ENCODE measurements at places on chromosomes 1 and 21.

- peak; percentile 35 for DNase-seq
Observed at GRCh38 chr1:88327391-88328267, 356.4 kb upstream of the PKN2 start.

DNA sequence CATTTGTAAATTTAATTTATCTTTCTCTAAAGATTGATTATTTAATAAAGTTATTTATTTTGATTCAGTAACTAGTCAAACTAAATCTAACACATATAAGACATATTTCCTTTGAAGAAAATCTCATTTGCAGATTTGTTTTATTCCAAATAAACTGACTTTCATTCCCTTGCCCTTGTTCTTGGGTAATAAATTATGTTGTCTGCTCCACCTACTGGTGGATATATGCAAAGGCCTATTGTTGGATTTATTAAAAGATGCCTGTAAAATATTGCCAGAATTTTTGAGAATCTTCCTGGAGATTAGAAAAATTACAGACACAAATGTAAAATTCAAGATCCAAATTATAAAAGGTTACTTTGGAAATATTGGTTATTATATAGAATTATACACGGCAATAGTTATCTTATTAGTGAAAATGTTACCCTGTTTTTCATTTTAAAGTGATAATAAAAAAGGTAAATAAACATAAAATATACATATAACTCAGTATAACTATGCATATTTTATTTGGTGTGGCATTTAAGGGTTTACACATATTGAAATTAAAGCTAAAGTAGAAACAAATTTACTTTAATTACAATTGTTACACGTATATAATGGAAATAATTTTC lies 116.1 kb downstream of the SPATA17 start:
- no peak for DNase-seq

DNA sequence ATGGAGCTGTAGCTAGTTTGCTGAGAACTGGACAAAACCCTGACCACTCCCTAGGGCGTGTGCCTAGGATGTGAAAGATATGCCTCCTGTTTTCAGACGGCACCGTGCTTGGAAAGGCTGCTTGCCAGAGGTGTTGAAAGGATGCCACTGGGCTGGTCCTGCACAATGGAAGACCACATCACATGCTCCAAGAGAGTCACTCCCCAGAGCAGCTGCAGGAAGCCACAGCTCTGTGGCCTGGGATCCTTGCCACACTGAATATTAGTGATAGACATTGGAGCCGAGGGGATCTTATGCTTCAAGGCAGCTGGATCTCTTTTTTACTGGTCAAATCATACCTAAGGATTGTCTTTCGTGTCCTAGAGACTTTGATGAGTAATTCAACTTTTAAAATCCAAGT lies 6.6 kb upstream of the APP start:
- no peak for DNase-seq

- no peak for DNase-seq
Observed at GRCh38 chr1:85180869-85181268, 19.9 kb downstream of the SYDE2 start.

DNA sequence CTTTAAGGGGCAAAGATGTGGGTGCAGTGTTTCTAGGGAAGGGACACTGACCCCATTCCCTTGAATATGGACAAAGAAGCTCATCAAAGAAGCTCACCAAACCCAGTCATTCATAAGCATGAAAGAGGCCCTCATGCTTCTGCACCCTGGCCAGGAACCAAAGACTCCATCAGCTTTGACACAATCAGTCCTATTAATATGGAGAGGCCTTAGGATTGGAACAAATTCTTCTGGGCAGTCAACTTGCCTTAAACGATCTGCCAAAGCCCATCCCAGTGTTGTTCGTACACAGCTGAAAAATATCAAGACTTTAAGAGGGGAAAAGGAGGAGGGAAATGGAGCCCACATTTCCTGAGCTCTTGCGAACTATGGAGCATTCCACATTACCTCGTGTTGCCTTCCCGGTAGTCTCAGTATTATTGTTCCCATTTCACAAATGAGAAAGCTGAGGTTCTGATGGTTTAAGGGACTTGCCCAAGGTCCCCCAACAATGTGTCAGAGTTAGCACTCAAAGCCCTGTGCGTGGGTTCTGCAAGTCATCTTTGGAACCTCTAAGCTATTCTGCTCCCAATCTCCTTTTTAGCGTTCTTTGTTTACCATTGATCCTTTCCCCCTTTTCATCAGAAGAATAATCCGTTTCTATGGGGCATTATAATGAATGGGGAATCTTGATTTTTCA lies 161.9 kb downstream of the ZBTB18 start:
- DNase-seq, result no peak

GRCh38 chr21:44845418-44846223 lies 27.8 kb upstream of the SUMO3 start:
- no peak for DNase-seq

DNA sequence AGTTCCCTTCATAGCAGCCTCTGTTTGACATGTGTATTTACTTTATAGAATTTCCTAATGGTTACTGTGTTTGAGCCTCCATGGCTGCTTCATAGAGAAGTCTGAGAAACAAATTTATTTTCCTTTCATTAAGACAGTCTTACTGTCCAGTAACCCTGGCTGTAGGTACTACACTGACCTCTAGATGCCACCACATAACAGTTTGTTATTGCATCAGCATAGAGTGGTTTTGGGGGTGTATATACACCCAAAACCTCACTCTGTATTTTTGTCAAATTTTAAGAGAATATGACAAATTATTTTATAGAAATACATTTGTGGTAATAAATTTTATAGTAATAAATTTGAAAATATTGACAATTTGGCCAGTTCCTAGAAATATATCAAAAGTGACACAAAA lies 57.3 kb downstream of the OBSCN start:
- DNase-seq, result no peak

- DNase-seq, result no peak
Observed at GRCh38 chr1:92029241-92029922, 403 bp upstream of the EPHX4 start.

DNA sequence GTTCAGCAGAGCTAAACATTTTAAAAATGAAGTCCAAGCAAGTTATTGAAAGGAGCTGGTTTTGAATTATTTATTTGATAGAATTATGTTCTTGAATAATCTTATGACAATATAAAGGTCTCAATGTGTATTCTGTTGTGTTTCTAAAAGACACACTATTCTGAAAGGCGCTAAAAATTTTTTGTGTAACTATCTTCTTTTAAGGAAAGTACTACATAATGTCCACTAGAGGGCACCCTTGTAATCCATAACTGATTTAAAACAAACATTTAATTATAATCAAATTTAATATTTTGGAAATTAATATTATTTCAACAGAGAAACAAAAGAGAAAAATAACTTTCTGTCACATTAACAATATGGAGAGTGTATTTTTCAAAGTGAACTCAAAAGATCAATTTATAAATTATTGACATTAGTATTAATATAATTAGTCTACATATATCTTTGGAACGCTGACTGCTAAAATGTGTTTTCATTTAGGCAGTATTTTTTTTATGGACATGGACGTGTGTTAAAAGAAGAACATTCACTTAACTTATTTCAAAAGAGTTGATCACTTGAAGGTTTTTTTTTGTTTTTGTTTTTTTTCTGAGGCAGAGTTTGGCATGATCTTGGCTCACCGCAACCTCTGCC lies 248.4 kb downstream of the DENND1B start:
- DNase-seq, result no peak

GRCh38 chr1:223873044-223873443 lies 27.3 kb upstream of the TP53BP2 start:
- DNase-seq, result no peak

DNA sequence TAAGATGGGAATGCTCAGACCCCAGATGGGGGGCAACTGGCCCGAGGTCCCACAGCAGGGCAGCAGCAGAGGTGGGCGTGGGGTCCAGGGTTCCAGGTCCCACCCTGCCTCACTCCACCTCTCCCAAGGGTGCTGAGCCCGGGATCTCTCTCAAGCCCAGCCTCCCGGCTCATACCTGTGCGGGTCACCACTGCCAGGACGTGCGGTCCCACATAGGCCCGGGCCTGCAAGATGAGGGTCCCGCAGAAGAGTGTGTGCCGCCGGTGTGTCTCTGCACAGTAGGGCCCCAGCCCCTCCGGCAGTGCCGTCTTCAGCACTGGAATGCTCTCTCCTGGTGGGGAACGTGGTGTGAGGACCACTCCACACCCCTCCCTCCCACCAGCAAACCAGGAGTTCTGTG lies 14.9 kb downstream of the ATP13A2 start:
- no peak for DNase-seq

- DNase-seq, result no peak
Observed at GRCh38 chr21:40564318-40564717, 282.6 kb downstream of the DSCAM start.

GRCh38 chr21:42471716-42472330 lies 24.2 kb downstream of the RSPH1 start:
- no peak for DNase-seq

- DNase-seq, result no peak
Observed at GRCh38 chr1:183303323-183303645, 114.9 kb downstream of the NMNAT2 start.

DNA sequence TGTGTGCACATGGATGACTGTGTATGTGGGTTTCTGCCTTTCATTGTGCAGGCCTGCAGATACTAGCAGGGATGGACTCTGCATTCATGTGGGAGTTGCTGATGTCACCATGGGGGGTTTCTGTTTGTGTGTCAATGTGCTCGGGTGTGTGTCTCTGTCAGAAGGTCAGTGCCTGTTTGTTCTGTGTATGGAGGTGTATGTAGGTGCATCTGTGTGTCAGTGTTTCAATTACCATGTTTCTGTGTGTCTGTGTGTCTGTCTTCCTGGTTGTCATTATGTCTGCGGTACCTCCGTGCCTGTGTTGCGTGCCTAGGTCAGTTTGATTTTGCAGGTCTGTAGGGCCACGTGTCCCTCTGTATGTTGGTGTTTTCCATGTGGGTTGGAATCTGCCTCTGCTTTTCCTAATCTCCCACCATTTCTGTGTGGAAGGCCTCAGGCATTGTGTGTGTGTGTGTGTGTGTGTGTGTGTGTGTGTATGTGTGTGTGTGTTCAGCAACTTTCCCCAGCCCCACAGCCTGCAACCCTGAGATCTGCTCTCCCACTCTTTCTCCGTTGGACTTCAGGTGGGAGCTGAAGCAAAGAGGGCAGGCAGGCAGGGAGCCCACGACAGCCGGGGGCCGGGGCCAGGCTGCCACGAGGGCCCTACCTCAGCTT lies 36.7 kb upstream of the WASF2 start:
- DNase-seq, result no peak

- no peak for DNase-seq
Observed at GRCh38 chr1:113433184-113433583, 42.9 kb downstream of the MAGI3 start.

DNA sequence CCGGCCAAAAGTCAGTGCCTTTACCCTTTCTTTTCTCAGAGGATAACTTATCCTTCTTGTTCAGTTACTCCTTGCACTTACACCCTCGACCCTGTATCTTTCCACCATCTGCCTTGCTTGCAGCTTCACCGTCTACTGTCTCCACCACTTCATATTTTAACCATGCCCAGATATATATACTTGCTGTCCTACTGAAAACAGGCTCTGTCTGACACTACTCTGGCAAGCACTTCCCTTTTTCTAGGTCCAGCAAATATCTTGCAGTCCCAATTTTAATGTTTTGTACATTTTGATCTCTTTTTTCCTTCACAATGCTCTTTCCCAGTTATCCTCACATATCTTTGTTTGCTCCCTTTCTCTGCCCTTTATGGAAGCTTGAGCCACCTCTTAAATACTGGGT lies 308.6 kb downstream of the TPR start:
- no peak for DNase-seq

DNA sequence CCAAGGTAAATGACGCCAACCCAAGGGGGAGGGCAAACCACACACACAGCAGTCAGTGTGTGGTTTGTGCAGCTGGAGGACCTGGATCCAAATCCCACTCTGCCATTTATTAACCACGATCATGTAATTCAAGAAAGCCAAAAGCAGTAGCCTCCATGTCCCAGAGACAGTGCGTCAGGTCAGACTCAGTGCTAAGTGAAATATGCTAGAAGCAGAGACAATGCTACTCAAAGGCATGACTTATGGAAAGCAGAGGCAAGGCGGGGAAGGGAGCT lies 13.6 kb downstream of the TTC39A start:
- no peak for DNase-seq

DNA sequence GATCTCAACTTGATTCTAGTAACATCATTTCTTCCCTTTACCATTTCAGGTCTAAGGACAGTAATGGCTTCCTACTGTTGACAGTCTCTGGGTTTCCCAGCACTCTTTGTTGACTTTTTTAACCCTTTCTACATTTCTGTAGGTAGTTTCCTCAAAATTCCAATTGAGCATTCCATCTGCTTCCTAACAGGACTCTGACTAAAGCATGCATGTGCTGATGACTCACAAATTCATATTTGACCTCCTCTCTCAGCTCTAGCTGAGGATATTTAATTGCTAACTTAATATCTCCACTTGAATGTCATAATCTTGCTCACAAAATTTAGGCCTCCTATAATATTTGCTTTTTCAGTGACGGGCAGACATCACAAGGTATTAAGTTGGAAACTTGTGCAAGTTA lies 93.3 kb upstream of the ZNHIT6 start:
- no peak for DNase-seq

DNA sequence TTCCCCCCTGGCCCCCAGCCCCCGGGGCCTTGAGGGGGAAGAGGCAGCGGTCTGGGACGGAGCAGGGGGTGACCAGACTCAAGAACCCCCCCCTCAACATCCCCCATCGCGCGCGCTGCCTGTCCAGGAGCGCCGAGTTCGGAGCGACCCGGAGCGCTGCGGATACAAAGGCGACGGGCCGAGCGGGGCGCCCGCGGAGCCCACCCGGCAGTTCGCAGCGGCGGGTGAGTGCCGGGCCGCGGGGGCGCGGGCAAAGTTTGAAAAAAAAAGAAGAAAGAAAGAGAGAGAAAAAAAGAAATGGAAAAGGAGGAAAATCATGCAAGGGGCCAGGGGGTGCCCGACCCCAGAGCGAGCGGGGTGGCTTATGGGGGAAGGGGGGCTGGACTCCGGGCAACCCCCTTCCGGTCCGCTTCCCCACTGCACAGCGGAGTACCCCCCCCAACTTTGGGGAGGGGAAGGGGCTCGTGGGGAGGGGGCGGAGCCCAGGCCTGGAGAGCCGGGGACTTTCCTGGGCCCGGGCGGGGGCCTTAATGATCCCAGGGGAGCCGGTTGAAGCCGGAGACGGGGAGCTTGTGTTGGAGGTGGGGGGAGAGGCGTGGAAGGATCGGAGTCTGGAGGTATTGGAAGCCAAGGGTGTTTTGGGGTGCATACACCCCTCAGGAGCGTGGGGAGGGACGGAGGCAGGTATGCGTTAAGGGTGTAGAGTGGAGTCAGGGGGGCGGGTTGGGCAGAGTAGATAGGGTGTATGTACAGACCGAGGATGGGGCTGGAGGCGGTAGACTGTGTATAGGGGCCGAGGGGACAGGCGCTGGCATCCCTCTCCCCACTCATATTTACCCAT lies 502 bp downstream of the VANGL2 start:
- DNase-seq, result no peak

GRCh38 chr21:24275616-24276015 lies 1331.7 kb downstream of the MRPL39 start:
- DNase-seq, result no peak

- DNase-seq, result no peak
Observed at GRCh38 chr1:158147401-158147800, 33.3 kb upstream of the CD1D start.

All from BJ (cell line).